ENCODE measurements at places on chromosomes 6 and 20.
A peak's percentile ranks its signal among the peaks of the same experiment; 100 is the strongest.

DNA sequence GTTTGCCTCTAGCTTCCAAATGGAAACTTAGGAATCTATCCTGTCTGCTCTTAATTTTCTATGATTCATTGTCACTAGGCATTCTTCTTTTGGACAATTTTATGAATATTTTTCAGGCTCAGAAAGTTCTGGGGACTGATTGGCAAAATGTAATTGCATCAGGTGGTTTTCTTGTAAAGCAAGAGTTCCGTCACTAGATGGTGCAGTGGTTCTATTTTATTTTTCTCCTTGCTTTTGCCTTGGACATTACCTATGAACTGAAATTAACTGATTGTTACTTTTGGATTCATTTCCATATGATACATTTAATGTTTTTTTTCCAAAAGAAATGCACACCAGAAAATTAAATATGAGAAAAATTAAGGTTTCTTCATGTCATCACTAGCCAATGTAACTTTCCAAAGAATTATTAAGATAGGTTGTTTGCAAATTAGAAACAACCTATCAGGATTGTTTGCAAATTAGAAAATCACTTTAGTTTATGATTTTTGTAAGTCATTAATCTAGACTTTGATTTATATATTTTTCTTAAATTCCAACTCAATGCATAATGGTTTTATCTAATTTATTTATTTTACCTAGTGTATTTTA lies 48.0 kb downstream of the TMEM170B start:
- no peak for DNase-seq

DNA sequence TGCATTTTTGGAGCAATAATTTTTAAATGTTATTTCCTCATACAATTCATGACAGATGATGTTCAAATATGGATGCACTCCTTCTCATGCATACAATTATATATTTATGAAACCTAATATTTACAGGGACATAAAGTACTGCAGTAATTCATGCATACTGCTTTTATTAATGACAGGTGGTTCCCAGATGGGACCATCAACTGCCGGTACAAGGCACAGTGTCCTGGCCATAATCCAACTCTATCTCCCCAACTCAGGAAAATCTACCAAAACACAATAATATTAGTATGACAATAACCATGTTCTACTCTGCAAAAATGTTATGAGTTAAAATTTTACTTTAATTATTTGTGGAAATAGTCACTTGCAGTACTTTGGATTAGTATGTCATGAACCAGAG lies 77.8 kb downstream of the VIP start:
- no peak for DNase-seq

- no peak for DNase-seq
Measured at GRCh38 chr6:150336708-150337107, 32.1 kb upstream of the IYD start.

GRCh38 chr6:165770397-165771082 lies 107.5 kb upstream of the PDE10A start:
- DNase-seq, result peak; percentile 53

DNA sequence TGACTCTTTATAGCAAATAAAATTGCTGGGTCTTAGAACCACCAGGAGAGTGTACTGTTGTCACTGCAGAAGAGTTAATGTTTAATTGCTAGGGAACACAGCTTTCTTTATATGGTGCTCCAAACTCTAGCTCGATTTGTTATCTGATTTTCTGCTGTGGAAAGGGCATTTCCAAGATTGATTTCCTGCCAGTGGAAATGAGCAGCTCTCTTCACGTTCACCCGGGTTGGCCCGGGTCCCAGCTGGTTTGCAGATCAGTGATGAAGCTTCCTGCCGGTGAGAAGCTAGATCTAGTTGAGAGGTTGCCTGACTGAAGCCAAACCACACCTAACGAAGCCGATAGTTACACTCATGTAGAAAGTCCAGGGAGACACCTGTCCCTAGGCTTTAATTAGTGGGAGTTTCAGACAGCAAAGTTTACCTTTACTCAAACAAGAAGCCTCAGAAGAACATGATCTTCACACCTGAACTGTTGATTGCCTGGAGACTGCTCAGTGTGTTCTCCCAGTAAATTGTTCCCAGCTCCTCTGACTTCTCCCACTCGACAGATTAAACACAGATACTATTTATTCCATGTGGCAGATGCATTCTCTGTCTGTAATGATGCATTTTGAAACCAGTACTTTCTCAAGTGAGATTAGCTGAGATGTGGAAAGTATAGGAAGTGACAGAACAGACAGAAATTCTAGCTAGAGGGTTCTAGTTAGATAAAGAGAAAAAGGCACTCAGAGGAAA lies 27.8 kb downstream of the PAQR8 start:
- peak; percentile 92 for DNase-seq

DNA sequence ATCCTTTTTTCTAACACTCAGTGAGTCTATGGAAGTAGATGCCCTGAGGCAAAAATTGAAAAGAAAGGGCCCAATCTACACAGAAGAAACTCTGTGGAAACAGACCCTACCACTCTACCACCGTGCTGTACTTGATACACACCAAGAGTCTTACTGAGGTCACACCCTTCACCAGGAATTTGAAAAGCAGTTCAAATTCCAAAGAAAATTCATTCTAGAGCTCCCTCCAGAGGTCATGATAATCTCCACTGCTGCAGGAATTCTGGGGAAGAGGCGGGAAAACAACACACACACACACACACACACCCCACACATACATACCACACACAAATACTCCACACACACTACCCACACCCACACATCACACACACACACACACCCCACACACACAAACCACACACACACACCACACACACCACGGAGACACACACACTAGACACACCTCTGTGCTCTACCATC lies 336.8 kb downstream of the HDGFL1 start:
- DNase-seq, result no peak

- no peak for DNase-seq
Measured at GRCh38 chr20:37228082-37228481, 33.5 kb downstream of the GHRH start.

- DNase-seq, result no peak
Measured at GRCh38 chr6:168222115-168223043, 97.2 kb downstream of the DACT2 start.

- DNase-seq, result peak; percentile 49
Measured at GRCh38 chr20:16260911-16261310, 312.3 kb downstream of the KIF16B start.

- DNase-seq, result no peak
Measured at GRCh38 chr20:22984606-22985005, 50.5 kb upstream of the SSTR4 start.

DNA sequence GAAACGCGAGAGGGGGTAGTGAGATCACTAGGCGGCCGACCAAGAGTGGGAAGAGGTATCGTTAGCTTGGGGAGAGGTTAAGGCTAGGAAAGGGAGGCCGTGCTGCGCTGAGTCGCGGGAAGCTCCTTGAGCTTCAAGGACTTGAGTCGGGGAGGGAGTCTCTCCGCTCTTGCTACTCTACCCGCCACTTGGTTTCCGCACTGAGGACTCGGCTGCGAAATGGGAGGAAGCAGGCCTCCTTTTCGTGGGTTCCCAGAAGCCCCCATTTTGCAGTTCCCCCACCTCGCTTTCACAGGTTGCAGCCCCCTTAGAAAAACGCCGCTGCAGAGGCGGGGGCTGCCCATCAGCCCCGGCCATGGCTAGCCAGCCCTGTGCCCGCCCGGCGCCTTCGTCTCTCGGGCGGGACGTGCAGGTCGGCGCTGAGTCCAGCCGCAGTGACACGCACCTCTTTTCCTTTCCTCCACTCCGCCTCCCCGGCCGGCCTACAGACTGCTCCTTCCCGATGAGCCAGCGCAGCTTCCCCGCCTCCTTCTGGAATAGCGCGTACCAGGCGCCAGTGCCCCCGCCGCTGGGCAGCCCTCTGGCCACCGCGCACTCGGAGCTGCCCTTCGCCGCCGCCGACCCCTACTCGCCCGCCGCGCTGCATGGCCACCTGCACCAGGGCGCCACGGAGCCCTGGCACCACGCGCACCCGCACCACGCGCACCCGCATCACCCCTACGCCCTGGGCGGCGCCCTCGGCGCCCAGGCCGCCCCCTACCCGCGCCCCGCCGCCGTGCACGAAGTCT lies 4.9 kb downstream of the VGLL2 start:
- DNase-seq, result peak; percentile 61

GRCh38 chr6:19772891-19773290 lies 64.3 kb upstream of the ID4 start:
- no peak for DNase-seq

GRCh38 chr6:135555550-135555949 lies 58.0 kb upstream of the AHI1 start:
- no peak for DNase-seq

DNA sequence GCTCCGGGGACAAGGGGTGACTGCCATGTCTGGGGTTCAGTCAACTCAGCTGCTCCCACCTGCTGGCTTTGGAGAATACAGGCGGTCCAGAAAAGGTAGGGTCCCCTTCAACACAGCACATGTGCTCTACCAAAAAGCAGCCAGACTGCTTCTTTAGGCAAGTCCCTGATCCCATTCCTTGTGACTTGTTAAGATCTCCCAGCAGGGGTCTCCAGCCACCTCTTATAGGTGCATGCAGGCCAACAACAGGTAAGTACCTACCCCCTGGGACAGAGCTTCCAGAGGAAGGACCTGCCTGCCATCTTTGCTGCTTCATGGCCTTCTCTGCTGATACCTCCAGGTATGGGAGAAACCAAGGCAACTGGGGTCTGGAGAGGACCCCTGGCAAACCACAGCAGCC lies 106.5 kb downstream of the HACE1 start:
- DNase-seq, result no peak

- DNase-seq, result no peak
Measured at GRCh38 chr6:108365478-108365877, 70.6 kb downstream of the AFG1L start.

- DNase-seq, result no peak
Measured at GRCh38 chr6:5786969-5787720, 219.6 kb downstream of the NRN1 start.

DNA sequence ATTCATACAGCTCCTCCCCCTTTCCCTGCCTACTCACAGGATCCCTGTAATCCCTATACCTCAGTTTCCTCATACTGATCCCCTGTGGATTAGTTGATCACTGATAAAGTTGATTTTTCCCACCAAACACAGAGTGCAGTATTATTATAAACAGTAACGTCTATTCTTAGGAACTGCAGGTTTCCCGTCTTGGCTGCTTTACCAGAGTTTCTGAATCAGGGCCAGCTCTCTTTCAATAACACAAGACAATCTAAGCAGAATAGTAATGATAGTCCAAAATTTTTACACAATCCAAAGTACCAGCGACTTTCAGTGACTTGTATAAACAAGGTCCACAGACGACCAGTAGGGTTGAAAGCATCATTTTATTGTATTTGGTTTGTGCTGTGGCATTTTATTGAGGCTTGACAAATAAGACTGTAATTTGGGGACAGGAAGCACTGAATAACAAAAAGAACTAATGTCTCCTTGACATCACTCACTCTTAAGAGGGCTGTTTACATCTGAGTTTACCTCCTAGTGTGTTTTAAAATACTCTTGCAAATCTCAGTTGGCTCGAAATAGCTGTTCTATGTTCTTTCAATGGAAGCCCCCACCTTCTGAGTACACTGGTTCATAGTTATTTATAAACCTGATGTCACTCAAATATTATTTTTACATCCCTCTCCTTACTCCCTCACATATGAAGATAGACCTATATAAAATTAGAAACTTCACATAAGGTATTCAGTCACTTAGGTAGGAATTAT lies 6.1 kb upstream of the JARID2 start:
- DNase-seq, result no peak

GRCh38 chr6:27862396-27863066 lies 49.7 kb downstream of the OR2B2 start:
- no peak for DNase-seq

DNA sequence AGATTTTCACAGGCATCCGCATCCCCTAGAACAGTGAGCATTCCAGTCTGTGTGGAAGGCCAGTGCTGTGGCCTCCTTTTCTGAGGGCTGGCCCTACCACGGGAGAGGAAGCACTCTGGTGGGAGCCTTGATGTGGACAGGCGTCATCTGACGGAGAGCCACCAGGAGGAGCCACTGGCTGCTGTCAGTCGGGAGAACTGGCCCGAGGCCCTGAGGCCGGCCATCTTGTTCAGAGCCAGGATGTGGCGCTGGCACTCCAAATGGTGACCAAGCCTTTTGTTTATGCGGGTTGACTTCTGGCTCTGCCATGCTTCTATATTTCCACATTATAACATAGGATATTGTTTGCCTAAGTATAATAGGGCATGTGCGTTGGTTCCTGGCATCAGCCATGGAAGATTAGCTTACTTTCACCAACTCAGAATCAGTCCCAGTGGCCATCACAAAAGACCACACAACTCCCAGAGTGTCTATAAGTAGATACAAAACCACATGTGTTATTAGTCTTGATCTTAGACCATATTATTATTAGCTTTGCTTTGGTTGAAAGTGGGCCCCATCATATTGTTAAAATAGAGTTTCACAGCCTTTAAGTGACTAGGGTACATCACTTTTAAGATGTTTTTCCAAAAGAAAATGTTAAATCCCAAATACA lies 273.9 kb upstream of the TAB2 start:
- peak; percentile 70 for DNase-seq

GRCh38 chr20:23666698-23667097 lies 22.1 kb downstream of the CST4 start:
- DNase-seq, result no peak

DNA sequence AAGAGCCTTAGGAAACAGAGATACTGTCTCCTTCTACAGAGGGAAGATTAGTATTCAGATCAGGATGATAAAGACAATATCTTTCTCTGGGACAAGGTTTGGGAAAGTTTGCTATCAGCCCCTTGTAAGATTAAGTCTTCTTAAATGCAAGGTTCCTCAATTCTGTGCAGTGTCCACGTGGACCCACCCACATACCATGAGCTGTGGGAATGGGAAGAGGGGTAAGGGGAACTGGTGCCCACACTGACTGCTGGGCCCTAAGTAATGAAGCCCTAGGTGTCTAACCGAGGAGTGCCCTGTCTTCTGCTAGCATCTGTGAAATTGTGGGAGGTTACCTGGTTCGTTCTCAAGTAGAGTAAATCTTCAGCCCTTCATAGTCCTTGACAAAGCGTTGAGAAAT lies 5.8 kb upstream of the SSTR4 start:
- DNase-seq, result no peak

Measured in MG63 (cell line).